ENCODE measurements at places on chromosomes 3 and 15. TPM values are rescaled to one million over a fixed set of nuclear protein-coding genes. Genes with fewer than 3 reads are reported as not detected.

The GALNT15 gene
- total RNA-seq = 26.0 TPM

The MPI gene
- total RNA-seq = 47.5 TPM

The DYNLT2B gene
- total RNA-seq = 8.3 TPM

The SLC6A11 gene
- total RNA-seq = 0.52 TPM

The C3orf49 gene
- not detected for total RNA-seq

The PLSCR5 gene
- not detected for total RNA-seq

The OSBPL10 gene
- 3.4 TPM for total RNA-seq

The SCAANT1 gene
- not detected for total RNA-seq

DNA sequence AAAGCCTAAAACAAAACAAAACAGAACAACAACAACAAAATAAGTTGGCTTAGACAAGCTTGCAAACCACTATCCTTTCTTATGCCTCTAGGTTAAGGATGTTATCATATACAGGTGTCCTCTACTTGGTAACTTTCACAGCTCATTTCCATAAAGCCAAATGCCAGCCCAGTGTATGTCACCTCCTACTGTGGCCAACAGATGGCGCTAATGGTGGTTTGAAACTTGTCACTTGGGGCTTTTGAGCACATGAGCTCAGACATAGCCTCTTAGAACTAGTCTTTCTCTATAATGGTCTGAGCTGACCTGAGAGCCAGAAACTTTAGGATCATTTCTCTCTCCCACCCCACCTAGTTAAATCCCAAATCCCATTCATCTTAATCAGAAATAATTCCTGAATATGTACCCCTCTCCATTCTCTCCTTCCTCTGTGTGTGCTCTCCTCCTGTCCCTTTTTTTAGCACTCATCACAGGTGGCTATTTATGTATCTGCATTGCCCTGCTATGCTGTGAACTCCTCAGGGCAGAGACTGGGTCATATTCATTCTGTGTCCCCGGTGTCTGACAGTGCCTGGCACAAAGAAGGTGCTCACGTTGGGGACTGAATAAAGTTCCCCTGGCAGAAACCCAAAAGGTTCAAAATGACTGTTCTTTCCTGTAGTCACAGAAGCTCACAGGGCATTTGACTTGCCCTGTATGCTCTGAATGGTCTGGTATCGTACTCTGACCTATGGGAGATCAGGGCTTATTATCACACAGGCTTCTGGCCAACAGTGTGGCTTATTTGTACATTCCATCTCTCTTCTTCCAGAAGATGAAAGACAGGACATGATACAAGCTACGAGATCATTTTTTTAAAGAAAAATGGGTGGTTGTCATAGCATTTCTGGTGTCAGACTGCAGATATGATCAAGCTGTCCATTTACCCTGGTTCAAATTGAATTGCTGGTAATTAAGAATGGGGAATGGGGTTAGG lies 319.3 kb upstream of the AZI2 start:
- H3K36me3 ChIP-seq = no peaks in the 10 kb centered on the region
- H3K27ac ChIP-seq = no peak overlapping the region
- DNase-seq = peak; percentile 75
- no peak overlapping the region for H3K4me3 ChIP-seq

- no peak overlapping the region for H3K4me3 ChIP-seq
- no peaks in the 10 kb centered on the region for H3K4me1 ChIP-seq
- no peaks in the 10 kb centered on the region for H3K36me3 ChIP-seq
Observed at GRCh38 chr3:147367676-147368075, 38.7 kb downstream of the ZIC4 start.

DNA sequence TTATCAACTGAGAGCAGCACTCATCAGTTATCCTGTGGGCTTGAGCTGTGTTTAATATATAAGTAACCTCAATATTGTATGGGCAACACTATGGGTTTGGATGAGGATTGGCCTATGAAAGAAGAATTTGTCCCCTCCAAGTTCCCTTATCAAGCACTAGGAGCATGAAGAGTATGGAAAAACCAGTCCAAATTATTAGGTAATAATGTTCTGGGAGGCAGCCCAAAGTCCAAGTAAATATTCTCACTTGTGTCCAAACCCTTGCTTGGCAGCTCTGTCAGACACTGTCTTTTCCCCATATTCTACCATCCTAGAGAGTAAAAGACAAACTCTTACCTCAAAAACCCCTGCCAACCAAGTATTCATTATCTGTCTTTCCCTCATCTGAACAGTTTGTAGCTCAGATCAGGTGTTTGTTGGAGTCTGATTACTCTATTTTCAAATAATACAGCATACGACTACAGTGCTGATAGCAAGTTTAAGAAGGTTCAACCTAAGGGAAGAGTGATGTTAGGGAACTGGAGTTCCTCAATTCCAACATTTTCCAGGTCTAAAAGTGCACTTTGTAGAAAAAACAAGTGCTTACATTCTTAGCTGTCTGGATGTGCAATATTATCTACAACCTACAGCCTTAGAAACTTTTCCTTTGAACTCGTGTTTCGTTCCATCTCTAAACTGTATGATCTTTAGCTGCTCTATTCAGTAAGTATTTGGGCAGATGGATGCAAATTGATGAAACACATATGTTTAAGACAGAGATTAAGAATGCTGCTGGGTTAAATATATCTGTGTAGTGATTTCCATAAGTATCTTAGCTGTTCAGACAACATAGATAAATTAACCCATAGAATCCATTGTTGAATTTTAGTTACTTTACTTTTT lies 89.7 kb upstream of the PHLDB2 start:
- H3K27ac ChIP-seq = no peak overlapping the region
- H3K36me3 ChIP-seq = no peaks in the 10 kb centered on the region
- peaks cover 19% of the 10 kb centered on the region for H3K4me1 ChIP-seq
- DNase-seq = no peak
- H3K4me3 ChIP-seq = no peak overlapping the region

GRCh38 chr3:12986986-12987385 lies 86.2 kb downstream of the IQSEC1 start:
- peak; percentile 48 for DNase-seq
- H3K36me3 ChIP-seq = no peaks in the 10 kb centered on the region
- no peak overlapping the region for H3K4me3 ChIP-seq
- H3K4me1 ChIP-seq = peaks cover 42% of the 10 kb centered on the region

DNA sequence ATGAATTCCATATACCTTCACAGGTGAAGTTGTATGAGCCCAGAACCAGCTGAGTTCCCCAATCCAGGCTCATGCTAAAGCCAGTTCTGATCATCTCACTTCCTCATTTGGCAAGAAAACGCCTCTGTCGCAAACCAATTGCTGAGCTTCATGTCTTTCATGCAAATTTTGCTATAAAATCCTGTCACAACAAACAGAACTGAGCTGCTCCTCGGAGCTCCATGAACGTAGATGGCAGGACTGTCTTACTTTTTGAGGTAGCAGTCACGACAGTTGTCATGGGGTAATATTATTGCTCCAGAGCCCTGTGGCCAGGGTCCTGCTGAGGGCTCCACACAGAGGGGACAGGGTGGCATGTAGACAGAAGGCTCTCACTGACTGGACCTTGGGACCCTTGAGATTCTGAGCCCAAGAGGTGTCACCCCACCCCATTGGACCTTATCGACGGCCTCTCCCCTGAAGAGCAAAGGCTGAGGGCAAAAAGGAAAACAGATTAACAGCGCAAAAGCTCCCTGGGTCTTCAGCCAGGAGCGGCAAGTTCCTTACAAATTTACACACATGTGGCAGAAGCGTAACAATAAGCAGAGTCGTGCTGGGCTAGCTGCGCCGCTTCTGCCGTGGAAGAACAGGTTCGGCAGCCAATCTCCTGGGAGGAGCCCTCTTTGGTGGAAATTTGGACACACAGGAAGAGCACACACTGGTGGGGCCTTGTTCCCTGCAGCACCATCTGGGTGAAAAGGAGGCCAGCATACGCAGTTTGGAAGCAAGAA lies 249.2 kb downstream of the OPA1 start:
- H3K27me3 ChIP-seq = no peaks in the 10 kb centered on the region
- H3K27ac ChIP-seq = peak overlapping the region; percentile 94

- DNase-seq = no peak
- no peak overlapping the region for H3K4me3 ChIP-seq
- H3K27me3 ChIP-seq = no peaks in the 10 kb centered on the region
- no peaks in the 10 kb centered on the region for H3K4me1 ChIP-seq
- H3K27ac ChIP-seq = no peak overlapping the region
Observed at GRCh38 chr15:42218953-42219592, 11.0 kb upstream of the VPS39 start.

DNA sequence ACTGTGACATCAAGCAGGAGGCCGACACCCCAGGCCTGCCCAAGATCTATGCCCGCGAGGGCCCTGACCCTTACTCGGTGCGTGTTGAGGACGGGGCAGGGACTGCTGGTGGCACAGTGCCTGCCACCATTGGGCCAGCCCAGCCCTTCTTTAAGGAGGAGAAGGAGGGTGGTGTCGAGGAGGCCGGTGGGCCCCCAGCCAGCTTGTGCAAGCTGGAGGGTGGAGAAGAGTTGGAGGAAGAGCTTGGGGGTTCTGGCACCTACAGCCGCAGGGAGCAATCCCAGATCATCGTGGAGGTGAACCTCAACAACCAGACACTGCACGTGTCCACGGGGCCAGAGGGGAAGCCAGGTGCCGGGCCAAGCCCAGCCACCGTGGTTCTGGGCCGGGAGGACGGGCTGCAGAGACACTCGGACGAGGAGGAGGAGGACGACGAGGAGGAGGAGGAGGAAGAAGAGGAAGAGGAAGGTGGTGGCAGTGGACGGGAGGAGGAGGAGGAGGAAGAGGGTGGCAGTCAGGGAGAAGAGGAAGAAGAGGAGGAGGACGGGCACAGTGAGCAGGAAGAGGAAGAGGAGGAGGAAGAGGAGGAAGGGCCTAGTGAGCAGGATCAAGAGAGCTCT lies 5.4 kb downstream of the ZBTB47 start:
- peaks cover 3% of the 10 kb centered on the region for H3K36me3 ChIP-seq
- H3K27ac ChIP-seq = no peak overlapping the region
- no peak overlapping the region for H3K4me3 ChIP-seq
- no peak for DNase-seq

GRCh38 chr3:146523531-146523930 lies 20.9 kb downstream of the PLSCR1 start:
- H3K4me3 ChIP-seq = no peak overlapping the region
- DNase-seq = no peak
- peaks cover 5% of the 10 kb centered on the region for H3K36me3 ChIP-seq
- H3K27me3 ChIP-seq = no peaks in the 10 kb centered on the region
- H3K27ac ChIP-seq = no peak overlapping the region

GRCh38 chr15:63301088-63301487 lies 23.7 kb downstream of the APH1B start:
- H3K36me3 ChIP-seq = no peaks in the 10 kb centered on the region
- H3K4me1 ChIP-seq = peaks cover 10% of the 10 kb centered on the region
- peak overlapping the region; percentile 3 for H3K27ac ChIP-seq
- DNase-seq = no peak

- no peaks in the 10 kb centered on the region for H3K36me3 ChIP-seq
- no peak overlapping the region for H3K27ac ChIP-seq
- no peak overlapping the region for H3K4me3 ChIP-seq
- DNase-seq = no peak
- H3K27me3 ChIP-seq = no peaks in the 10 kb centered on the region
- peaks cover 4% of the 10 kb centered on the region for H3K4me1 ChIP-seq
Observed at GRCh38 chr3:65761446-65762234, 277.1 kb downstream of the MAGI1 start.

DNA sequence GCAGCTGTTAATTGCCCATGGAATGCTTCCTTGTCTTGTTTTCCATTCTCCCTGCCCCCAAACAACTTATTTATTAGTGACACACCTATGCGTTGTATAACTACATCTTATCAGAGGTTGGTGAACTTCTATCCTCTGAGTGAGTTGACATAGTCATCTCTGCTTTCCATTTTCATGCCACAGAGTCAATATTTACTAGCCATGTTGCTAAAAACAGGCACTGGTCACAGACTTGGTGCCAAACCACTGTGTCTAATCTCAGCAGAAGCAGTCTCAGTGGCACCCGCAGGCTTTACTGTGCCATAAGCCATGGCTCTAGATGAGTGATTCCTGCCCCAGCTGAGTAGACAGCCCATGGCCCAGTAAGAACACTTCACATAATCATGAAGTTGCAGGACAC lies 26.5 kb downstream of the DAPK2 start:
- no peaks in the 10 kb centered on the region for H3K27me3 ChIP-seq
- no peaks in the 10 kb centered on the region for H3K36me3 ChIP-seq
- peaks cover 66% of the 10 kb centered on the region for H3K4me1 ChIP-seq
- H3K27ac ChIP-seq = peak overlapping the region; percentile 63

GRCh38 chr15:52020221-52021085 lies 1.4 kb downstream of the MAPK6 start:
- H3K4me3 ChIP-seq = peak overlapping the region; percentile 45
- H3K4me1 ChIP-seq = peaks cover 29% of the 10 kb centered on the region
- H3K27me3 ChIP-seq = no peaks in the 10 kb centered on the region
- no peak for DNase-seq
- H3K36me3 ChIP-seq = no peaks in the 10 kb centered on the region

- H3K4me3 ChIP-seq = no peak overlapping the region
- H3K27ac ChIP-seq = no peak overlapping the region
- H3K4me1 ChIP-seq = no peaks in the 10 kb centered on the region
- no peak for DNase-seq
- H3K36me3 ChIP-seq = no peaks in the 10 kb centered on the region
Observed at GRCh38 chr15:39599871-39600270, 19.0 kb downstream of the THBS1 start.

- no peaks in the 10 kb centered on the region for H3K36me3 ChIP-seq
- no peak for DNase-seq
- peaks cover 39% of the 10 kb centered on the region for H3K4me1 ChIP-seq
- H3K4me3 ChIP-seq = no peak overlapping the region
Observed at GRCh38 chr15:92821491-92822116, 78.5 kb upstream of the CHD2 start.

GRCh38 chr3:64260431-64260830 lies 35.2 kb upstream of the PRICKLE2 start:
- DNase-seq = no peak
- H3K36me3 ChIP-seq = no peaks in the 10 kb centered on the region
- H3K4me3 ChIP-seq = no peak overlapping the region
- H3K27ac ChIP-seq = no peak overlapping the region

DNA sequence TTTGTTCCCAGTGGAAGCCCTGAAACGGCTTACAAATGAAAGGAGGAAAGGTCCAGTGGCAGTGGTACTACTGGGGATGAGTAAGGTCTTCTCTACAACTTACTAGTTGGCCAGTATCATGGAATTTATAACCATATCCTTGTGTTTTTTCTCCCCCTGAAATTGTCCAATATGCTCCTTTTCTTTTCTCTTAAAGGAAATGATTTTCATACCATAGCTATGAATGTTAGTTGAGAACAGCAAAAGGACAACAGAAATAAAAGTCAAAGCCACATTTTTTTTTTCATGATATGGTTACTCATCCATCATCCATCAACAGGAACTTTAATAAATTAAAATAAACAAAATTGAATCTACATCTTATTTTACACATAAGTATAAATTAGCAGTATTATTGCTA lies 450.4 kb downstream of the MFSD1 start:
- H3K27ac ChIP-seq = no peak overlapping the region
- H3K36me3 ChIP-seq = no peaks in the 10 kb centered on the region
- no peak overlapping the region for H3K4me3 ChIP-seq
- no peaks in the 10 kb centered on the region for H3K27me3 ChIP-seq
